ENCODE measurements at places on chromosomes 5 and 9.

DNA sequence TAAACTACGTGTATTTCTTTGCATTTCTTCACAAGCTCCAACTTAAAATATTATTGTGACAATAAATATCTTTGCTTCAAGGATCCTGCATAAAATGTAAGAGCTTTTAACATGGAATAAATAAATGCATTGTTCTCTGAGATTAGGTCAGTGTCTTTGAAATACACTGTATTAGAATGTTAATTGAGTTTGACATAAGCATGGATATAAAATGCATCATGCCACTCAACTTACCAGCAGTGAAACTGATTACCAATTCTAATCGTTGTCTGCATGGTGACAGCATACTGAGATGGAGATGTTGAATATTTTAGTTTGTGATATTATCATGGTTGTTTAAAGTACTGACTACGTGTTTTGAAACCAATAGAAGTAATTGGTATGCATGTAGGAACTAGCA lies 555.3 kb upstream of the ZNF608 start:
- DNase-seq: no peak

DNA sequence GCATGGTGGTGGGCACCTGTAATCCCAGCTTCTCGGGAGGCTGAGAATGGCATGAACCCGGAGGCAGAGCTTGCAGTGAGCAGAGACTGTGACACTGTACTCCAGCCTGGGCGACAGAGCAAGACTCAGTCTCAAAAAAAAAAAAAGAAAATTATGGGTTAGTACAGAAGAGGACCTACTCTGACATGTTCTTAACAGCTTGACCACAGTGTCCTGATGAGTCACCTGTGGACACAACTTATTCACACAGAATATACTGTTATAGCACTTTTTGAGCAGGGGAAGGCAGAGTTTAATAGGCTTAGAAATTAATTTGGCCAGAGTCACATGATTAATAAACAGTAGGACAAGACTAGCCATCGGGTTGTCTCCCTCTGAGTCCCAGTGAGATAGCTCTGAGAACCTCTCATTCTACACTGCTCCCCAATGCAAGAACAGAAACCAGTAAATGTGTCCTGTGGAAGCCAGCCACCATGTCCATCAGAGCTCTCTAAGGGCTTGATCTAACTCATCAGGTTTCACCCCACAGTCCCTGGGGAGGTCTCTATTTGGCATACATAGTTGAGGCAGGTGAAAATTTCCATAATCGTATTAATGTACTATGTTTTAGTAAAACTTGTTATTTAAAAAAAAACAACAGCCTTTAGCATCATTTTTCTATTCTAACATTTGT lies 1077.9 kb upstream of the C9orf72 start:
- no peak for DNase-seq

DNA sequence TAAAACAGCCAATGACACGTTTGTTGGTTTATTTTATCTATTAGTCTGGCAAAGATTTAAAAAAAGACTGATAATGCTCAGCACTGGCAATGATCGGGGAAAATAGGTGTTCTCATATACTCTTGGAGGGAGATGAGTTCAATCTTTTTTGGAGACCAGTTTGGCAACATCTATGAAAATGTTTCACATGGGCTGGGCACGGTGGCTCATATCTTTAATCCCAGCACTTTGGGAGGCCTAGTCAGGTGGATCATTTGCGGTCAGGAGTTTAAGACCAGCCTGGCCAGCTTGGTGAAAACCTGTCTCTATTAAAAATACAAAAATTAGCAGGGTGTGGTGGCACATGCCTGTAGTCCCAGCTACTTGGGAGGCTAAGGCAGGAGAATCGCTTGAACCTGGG lies 6.8 kb upstream of the ANKRD31 start:
- no peak for DNase-seq

DNA sequence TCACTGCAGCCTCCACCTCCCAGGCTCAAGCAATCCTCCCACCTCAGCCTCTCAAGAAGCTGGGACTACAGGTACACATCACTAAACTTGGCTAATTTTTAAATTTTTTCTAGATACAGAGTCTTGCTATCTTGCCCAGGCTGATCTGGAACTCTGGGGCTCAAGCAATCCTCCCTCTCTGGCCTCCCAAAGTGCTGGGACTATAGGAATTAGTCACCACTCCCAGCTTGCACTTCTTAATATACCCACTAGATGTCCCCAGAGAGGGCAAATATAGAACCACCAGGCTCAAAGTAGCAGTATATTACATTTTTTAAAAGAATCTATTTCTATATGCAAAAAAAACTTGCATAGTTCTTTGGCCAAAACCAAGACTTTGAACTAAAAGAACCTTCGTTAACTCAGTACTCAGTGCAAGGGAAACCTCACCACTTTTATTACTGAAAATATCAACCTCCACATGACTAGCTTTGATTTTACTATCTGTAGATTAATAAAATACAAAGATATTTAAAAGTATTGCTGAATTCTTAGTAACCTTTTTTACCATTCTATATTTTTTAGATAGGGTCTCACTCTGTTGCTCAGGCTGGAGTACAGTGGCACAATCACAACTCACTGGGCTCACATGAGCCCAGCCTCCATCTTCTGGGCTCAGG lies 25.8 kb upstream of the HSD17B3 start:
- DNase-seq: peak; percentile 3

DNA sequence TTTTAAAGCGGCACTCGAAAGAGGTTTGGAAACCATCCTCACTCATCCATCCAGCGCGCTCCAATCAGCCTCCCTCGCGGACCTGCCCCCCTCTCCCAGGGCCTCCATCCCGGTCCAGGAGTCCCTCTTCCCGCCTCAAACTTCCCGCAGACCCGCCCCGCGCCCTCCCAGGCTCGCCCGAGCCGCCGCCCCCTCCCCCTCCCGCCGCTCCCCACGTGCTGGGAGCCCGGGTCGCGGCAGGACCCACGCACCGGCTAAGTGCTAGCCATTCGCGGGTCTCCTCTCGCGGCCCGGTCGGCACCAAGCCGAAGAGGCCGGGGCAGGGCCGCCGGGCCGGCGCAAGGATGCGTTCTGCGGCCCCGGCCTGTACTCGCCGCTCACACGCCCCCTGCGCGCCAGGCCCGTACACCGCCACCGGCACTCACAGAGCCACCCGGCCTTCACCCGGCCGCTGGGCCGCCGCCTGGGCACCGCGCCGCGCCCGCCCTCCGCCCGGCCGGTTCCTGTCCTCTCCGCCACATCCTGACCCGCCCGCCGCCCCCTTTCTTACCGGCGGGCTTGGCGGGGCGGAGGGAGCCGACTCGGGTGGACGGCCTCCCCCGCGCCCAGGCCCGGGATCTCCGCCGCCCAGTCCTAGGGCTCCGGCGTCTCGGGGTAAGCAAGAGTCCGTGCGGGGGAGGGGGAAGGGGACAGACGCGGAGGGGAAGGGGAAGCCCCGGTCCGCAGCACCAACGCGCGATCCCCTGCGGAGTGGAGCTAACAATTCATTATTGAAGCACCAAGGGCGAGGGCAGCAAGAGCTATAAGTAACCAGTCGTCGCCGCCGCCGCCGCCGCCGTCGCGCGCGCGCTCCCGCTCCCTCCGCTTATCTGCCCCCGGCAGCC lies 576 bp downstream of the CHD1 start:
- DNase-seq: no peak

- no peak for DNase-seq
Measured at GRCh38 chr9:26061948-26062575, 383.8 kb upstream of the TUSC1 start.

GRCh38 chr9:134811079-134811672 lies 69.4 kb upstream of the FCN2 start:
- no peak for DNase-seq

DNA sequence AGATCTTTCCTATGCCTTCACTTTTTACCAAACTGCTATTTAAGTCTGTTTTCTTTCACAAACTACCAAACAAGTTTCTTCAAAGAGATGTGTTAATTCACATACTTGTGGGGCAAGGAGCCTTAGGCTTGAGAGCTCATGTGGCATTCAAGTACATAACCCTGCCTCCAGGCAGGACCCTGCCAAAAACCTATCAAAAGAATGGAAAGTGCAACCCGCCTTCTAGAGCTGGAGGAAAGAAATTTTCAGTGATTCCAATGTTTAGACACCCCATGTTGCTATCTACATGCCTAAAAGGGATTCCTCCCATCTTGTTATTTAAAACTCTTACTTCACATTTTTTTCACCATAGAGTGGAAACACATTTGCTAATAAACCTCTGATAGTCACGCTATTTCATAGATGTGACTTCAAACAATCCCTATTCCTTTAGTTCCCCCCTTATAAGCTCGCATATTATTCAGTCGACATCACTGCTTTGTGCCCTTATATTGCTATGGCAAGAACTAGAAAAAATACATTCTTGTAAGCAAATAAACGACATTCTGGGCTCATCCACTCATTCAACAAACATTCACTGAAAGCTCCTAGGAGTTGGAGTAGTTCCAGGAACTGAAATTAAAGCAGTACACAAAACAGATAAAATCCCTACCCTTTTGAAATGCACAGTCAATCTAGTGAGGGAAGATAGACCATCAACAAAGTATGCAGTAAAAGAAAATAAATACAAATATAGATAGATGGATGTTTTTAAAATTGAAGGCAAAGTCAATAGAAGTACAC lies 518.1 kb downstream of the ELAVL2 start:
- DNase-seq: no peak

DNA sequence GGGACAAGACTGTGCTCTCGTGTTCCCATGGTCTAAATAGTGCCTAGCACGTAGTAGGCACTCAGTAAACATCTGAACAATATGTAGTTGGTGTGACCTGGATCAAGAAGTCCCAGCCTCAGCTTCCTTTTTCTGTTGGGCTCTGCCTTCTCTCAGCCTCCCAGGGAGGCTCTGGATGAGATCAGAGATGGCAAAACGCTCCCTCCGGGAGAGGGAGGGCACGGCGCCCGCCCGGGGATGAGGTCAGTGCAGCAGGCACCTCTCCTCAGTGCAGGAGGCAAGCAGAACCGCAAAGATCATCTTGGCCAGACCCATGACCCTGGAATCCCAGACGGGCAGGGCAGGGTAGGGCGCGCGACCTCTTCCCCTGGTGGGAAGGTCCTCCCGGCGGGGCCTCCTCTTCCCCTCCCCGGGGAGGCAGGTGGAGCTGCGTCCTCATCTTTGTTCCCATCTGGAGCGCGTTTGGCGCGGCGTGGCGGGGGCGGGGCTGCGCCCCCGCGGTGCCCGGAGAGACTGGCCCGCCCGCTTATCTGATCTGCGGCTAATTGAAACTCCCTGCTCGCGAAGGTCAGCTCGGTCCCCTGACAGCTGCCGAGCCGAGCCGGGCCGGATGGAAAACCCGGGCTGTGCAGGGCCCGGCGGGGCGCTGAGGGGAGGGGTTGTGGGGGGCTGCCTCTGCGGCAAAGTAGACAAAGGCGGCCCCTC lies 60.9 kb downstream of the CXXC5 start:
- DNase-seq: no peak

DNA sequence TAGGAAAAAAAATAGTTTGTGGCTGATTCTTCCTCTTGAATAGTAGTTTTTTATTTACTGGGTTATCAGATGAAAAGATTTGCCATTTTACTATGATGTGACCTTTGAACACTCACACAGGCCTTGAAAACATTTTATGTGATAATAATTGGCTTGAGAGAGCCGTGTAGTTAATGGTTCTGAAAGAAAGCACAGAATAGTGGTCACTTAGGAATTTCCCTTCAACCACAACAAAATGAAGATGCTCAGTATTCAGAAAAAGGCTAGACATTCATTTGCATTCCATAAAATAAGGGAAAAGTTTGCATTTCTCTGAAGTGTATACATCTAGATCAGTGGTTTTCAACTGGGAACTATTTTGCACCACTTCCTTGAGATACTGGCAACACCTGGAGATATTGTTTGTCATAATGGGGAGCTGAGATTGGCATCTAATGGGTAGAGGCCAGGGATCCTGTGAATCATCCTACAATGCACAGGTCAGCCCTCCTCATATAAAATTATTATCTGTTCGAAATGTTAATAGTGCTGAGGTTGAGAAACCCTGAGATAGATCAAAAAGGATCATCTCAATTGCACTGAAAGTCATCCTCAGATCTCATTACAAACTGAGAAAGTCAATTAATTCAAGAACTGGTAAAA lies 446.4 kb upstream of the CCNG1 start:
- DNase-seq: no peak

DNA sequence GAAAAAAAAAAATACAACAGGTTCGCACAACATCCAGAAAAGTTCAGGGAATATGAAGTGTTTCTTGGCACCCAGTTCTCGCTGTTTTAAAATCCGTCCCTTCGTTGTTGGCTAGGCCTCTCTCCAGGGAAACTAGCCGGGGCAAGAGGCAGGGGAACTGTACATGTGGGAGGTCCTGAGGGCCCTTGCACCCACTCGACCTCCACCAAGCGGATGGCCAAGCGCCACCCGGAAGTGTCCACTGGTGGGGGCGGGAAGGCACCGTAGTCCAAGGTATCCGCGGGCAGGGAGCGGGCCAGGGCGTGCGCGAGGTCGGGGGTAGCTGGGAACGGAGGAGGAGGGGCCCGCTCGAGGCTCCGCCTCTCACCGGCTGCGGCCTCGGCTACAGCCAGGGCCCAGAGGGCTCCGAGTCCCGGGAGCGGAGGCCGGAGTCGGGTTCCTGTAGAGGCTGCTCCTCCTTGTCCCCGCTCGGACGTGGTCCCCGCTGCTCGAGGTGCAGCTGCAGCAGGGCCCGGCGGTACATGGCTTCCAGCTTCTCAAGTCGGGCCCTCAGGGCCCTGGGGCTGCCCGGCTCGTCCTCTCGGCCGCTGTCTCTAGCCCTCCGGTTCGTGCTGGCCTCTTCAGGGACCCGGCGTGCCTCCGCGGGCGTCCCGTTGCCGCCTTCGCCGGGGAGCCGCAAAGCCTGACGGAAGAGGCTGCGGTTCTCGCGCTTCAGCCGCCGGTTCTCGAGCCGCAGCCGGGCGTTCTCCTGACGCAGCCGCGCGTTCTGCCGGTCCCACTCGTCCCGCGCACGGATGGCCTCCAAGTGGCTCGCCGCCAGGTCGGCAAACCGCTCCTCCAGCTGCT lies 720 bp downstream of the TUSC1 start:
- no peak for DNase-seq

- no peak for DNase-seq
Measured at GRCh38 chr9:133801739-133802138, 63.6 kb upstream of the SARDH start.
